ENCODE measurements at places on chromosomes 2 and 18. TPM values are rescaled to one million over a fixed set of nuclear protein-coding genes. Genes with fewer than 3 reads are reported as not detected.

Gene TTC39C
- 21.7 TPM for total RNA-seq

Gene NPPC
- not detected for total RNA-seq

DNA sequence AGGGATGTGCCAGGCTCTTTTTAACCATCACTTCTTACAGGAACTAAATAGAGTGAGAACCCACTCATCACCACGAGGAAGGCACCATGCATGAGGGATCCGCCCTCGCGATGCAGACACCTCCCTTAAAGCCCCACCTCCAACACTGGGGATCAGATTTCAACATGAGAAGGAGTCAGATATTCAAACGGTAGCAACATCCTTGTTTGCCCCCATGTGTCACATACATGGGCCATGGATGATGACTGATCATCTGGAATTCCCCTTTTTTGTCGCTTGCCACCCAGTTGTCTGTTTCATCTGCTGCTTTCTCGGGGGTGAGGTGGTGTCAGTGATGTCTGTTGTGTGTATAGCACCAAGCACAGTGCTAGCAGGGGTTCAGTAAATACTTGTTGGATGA, 57.9 kb downstream of the NCK2 start:
- peaks cover 33% of the 10 kb centered on the region for H3K4me1 ChIP-seq
- H3K27ac ChIP-seq = no peak overlapping the region
- no peak for DNase-seq
- no peaks in the 10 kb centered on the region for H3K27me3 ChIP-seq
- no peaks in the 10 kb centered on the region for H3K36me3 ChIP-seq

GRCh38 chr2:113974727-113975126, 84.8 kb downstream of the ACTR3 start:
- peaks cover 29% of the 10 kb centered on the region for H3K4me1 ChIP-seq
- no peak overlapping the region for H3K4me3 ChIP-seq
- DNase-seq = no peak
- H3K27ac ChIP-seq = no peak overlapping the region
- no peaks in the 10 kb centered on the region for H3K27me3 ChIP-seq

- H3K36me3 ChIP-seq = no peaks in the 10 kb centered on the region
- H3K27ac ChIP-seq = no peak overlapping the region
- no peak overlapping the region for H3K4me3 ChIP-seq
- DNase-seq = no peak
- H3K4me1 ChIP-seq = no peaks in the 10 kb centered on the region
- H3K27me3 ChIP-seq = no peaks in the 10 kb centered on the region
Observed at GRCh38 chr2:21535826-21536225, 412.1 kb downstream of the TDRD15 start.

DNA sequence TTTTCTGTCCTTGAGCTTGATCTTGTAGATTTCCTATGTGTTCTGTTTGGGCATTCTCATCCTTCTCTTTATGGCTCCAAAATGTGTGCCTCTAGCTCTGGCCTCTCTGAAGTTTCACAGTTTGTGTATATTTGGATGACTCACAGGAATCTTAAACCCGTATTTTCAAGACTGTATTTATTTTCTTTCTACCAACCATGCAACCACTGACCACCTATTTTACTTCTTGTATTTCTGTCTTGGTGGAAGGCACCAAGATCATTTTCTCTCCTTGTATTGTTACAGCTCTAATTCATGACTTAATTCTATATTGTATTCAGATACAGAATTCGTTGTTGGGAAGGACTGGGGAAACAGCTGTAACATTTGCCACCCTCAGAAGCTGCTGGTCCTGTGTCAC, 39.5 kb downstream of the ACSL3 start:
- peaks cover 14% of the 10 kb centered on the region for H3K36me3 ChIP-seq
- H3K4me3 ChIP-seq = no peak overlapping the region
- DNase-seq = no peak
- H3K27ac ChIP-seq = no peak overlapping the region

DNA sequence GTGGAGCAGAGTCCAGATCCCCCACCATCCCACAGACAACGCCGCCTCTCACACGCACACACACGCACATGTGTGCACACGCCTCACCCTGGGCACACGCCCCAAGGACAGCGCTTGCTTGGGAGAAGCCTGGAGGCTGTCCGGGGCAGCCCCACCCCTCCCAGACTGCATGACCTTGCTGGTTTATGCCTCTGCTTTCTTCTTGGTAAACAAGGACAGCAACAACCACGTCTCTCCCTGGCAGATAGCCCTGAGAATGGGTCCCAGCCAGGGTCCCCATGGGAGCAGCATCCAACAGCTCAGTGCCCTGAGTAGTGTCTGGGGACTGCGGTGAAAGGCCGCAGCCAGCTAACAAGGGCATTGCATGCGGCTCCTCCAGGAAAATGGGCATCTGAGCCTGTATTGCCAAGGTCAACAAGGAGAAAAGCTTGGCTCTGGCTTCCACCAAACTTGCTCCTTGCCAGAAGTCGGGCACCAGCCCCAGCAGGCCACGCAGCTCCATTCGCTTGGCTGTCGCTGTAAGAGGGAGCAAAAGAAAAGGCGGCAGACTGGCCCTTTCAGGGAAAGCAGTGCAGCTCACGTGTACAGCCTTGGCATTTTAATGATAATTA, 234.6 kb downstream of the EIPR1 start:
- H3K27ac ChIP-seq = no peak overlapping the region
- H3K4me3 ChIP-seq = no peak overlapping the region
- no peak for DNase-seq
- no peaks in the 10 kb centered on the region for H3K27me3 ChIP-seq
- no peaks in the 10 kb centered on the region for H3K4me1 ChIP-seq

Gene GPR45
- not detected for total RNA-seq

GRCh38 chr2:55102056-55102812, 52.0 kb upstream of the RTN4 start:
- DNase-seq = no peak
- H3K36me3 ChIP-seq = peaks cover 8% of the 10 kb centered on the region
- H3K27ac ChIP-seq = no peak overlapping the region
- H3K4me1 ChIP-seq = peaks cover 2% of the 10 kb centered on the region

Gene ANO7
- total RNA-seq = 8.0 TPM

- H3K4me1 ChIP-seq = peaks cover 61% of the 10 kb centered on the region
- no peak overlapping the region for H3K4me3 ChIP-seq
- DNase-seq = no peak
- H3K36me3 ChIP-seq = peaks cover 37% of the 10 kb centered on the region
- no peak overlapping the region for H3K27ac ChIP-seq
Observed at GRCh38 chr2:190887089-190887488, 6.5 kb downstream of the GLS start.

Gene C1QL2
- total RNA-seq = not detected

DNA sequence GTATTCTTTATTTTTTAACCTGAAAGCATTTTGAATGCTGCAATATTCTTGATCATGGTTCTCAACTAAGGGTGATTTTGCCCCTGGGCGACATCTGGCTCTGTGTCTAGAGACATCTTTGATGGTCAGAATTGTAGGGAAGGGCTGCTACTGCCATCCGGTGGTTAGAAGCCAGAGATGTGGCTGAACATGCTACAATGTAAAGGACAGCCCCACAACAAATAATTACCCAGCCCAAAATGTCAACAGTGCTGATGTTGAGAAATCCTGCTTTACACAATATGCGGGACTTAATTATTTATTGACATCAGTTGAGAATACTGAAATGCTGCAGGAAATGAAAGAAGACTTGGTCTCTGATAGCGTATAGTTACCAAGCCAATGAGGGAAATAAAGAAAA, 37.5 kb upstream of the SERPINB2 start:
- H3K4me1 ChIP-seq = peaks cover 9% of the 10 kb centered on the region
- H3K27ac ChIP-seq = no peak overlapping the region
- peak; percentile 65 for DNase-seq

Gene CABYR
- 10.6 TPM for total RNA-seq

- no peak for DNase-seq
- H3K4me3 ChIP-seq = no peak overlapping the region
- H3K4me1 ChIP-seq = peaks cover 6% of the 10 kb centered on the region
- H3K36me3 ChIP-seq = no peaks in the 10 kb centered on the region
Observed at GRCh38 chr2:72837171-72837570, 11.3 kb upstream of the EXOC6B start.

- H3K4me1 ChIP-seq = no peaks in the 10 kb centered on the region
- H3K4me3 ChIP-seq = no peak overlapping the region
- no peaks in the 10 kb centered on the region for H3K36me3 ChIP-seq
- no peaks in the 10 kb centered on the region for H3K27me3 ChIP-seq
Observed at GRCh38 chr2:83695037-83695436, 764.0 kb downstream of the SUCLG1 start.

- no peak overlapping the region for H3K4me3 ChIP-seq
- no peaks in the 10 kb centered on the region for H3K36me3 ChIP-seq
- H3K27me3 ChIP-seq = no peaks in the 10 kb centered on the region
- H3K27ac ChIP-seq = no peak overlapping the region
- no peak for DNase-seq
Observed at GRCh38 chr2:220648628-220649027, 923.5 kb downstream of the EPHA4 start.

DNA sequence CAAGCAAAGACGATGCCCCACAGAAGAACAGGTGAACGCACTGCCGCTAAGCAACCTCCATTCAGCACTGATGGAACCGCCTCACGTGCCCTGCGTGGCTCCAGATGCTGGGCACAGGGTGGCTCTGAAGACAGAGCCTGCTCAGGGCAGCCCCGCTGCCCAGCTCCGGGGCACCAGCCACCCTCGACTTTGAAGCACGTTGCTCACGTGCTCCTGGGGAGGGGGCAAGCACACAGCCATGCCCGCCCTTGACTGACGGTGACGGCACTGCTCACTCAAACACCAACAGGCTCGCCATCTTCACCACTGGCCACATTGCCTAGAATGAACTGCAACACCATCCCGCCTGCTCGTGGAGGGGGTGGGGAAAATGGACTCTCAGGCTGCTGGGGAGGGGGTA, 251.3 kb downstream of the HDAC4 start:
- no peak for DNase-seq
- peaks cover 13% of the 10 kb centered on the region for H3K4me1 ChIP-seq
- no peaks in the 10 kb centered on the region for H3K27me3 ChIP-seq

GRCh38 chr18:4586731-4587130, 131.6 kb upstream of the DLGAP1 start:
- peak; percentile 41 for DNase-seq
- H3K27ac ChIP-seq = peak overlapping the region; percentile 100
- H3K4me1 ChIP-seq = peaks cover 38% of the 10 kb centered on the region
- H3K4me3 ChIP-seq = peak overlapping the region; percentile 63
- H3K27me3 ChIP-seq = no peaks in the 10 kb centered on the region
- peaks cover 12% of the 10 kb centered on the region for H3K36me3 ChIP-seq

Gene LIMS2
- total RNA-seq = not detected

DNA sequence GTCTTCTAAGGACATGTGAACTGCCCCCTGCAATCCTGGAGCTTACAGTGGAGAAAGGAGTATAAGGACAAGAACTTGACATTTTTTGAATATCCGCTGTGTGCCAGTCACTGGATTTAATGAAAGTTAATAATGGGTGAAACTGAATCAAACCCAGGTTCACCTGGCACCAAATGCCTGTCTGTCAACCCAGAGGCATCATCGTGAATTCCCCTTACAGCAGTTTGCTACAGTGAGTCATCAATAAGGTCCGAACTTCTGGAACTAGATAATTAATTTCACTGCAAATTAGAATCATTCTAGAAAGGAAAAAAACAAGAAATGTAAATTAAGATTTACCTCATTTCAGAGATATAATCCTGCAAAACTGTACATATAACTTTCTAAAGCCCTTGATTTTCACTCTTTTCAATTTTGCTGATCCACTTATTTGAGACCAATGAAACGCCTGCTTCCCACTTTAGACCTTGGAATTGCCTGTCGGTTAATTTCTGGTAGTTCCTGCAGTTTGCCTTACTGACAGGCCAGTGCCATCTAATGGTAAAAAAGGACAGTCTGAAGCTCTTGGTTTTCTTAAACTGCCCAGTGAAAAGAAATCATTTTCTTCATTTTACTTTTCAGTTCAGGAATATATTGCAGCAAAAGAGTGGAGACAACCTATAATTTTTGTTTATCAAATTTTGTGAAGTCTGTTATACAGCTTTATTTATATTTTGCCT, 8.2 kb downstream of the DSG2 start:
- H3K36me3 ChIP-seq = peaks cover 14% of the 10 kb centered on the region
- DNase-seq = no peak
- no peak overlapping the region for H3K4me3 ChIP-seq
- peaks cover 37% of the 10 kb centered on the region for H3K4me1 ChIP-seq
- H3K27me3 ChIP-seq = no peaks in the 10 kb centered on the region

Data from Calu3 (cell line).